Activated CD4-positive, alpha-beta T cell treated with anti-CD3 and anti-CD28 coated beads, Interleukin-2, amount 50 U/mL, for 4 hours (primary cell): ENCODE measurements at places on chromosomes 6 and 20.

DNA sequence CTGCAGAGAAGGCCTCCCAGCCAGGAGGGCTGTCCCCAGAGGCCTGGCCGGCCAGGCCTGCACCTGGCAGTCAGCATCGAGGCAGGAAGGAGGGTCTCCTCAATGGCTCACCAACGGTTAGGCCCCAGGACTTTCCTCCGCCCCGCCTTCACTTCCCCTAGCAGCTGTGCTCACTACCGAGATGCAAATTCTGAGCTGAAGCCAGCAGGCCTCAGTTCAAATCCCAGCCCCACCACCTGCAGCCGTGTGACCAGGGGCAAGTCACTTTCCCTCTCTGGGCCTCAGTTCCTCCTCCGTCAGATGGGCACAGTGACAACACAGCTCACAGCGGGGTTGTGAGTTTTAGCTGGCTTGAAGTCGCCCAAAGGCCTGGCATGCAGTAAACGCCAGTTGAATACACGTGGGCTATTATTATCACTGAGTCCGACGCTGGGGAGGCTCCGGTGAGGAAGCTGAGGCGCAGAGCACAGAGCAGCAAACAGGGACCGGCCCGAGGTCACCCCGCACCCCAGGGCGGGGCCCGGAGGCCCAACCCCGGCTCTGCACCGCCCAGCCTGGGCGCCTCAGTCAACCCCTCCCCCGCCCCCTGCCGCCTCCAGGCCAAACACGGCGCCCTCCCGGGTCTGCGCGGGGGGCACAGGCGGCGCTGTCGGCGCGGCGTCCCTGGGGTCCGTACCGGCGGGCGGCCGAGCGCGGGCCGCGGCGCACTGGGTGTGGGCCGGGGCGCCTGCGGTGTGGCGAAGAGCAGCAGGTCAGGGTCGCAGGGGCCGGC, 671 bp downstream of the E2F1 start:
- DNase-seq, result no peak

GRCh38 chr6:10276106-10276505, 138.8 kb downstream of the TFAP2A start:
- no peak for DNase-seq

DNA sequence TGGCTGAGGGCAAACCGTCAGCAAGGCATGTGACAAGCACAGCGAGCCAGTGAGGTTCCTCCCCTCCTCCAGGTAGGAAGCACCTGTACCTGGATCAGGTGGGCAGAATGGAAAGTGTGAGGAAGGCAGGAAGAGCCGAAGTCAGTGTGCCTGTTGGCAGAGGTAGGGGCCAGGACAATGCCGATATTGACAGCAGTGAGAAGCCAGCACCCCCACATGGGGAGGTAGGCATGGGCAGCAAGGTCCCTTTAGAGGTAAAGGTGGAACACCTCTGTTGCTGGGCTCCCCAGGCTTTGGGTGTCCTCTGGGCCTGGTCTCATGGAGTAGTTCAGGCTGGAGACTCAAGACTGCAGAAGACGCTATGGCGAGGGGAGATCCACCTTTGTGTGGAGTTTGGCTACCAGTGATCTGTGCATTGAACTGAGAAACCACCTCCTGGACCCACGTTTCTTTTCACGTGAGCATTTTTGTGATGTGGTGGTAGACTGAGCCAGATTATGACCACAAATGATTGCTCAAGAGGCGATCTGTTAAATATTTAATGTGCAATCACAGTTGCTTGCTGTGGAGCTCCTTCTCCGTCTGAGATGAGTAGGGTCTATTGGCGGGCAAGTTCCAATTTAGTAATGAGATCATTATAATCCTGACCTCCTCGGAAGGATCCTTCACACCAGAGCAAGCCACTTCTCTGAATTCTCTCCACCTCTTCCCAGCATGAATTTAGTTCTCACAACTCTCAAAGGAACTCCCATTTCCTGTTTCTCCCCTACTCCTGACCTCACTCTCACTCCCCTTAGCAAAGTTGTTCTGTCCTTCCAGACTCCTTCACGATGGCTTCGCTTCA, 174.8 kb downstream of the CDH26 start:
- no peak for DNase-seq

DNA sequence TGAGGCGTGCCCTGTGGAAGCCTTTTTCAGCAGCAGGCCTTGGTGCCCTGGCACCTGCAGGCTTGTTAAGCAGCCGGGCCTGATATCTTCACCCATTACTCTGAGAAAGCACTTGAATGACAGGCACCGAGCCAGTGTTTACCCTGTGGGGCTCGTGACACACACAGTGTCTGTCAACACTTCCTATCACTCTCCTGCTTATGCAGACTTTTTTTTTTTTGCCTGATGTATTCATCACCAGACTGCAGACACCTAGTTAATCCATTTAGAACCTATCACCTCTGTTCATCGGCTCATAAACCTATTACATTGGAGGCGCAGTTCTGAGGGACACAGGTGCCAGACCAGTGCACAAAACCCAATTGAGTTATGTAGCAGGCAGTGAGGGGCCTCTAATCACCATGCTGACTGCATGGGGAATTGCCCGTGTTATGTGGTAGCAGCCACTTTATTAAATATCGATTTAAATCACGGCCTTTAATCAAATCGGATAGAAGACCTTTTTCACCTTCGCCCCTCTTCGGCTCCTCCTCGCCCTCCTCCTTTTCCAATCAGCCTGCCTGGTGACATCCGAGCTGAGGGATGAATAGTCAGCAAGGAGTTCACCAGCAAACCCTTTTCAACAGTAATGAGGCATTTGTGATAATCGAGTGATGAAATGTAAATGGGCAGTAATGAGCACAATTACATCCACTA, 962.9 kb upstream of the SLC35B3 start:
- DNase-seq, result no peak

- DNase-seq, result no peak
Observed at GRCh38 chr6:152098683-152099082, 291.2 kb downstream of the ESR1 start.

GRCh38 chr6:85680388-85680787, 37.7 kb upstream of the SYNCRIP start:
- no peak for DNase-seq

DNA sequence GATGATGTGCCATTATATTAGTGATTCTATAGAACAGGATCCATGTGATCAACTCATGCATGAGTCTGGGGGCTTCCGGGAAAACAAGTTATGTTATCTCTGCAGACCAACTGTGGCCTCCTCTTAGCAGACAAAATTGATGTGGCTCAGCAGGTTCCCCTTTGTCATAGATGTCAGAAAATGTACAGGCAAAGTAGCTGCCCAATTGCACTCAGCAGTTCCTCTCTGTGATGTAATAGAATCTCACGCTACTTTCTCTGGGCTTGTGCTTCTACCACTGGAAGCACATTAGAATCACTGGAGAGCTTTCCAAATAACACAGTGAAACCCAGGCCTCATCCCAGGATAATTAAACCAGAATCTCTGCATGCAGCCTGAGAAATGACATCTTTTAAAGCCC, 253.1 kb downstream of the SLC24A3 start:
- DNase-seq, result no peak

DNA sequence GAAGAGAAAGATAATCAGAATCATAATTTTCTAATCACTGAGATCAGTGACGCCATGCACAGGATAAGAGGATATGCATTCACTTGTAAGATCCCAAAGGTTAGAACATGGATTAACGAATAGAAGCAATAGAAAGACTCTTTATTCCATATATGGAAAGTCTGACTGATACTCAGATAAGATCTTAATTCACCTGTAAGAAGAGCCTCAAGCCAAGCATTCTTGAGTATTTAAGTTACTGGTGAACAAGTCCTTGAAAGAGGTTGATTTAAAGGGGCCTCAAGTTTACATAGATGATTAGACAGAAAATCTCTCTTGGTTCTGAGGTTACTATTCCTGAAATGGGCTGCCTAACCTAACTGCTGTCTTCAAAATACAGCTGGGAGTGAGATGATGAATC, 53.8 kb upstream of the MTRF1L start:
- DNase-seq, result no peak

DNA sequence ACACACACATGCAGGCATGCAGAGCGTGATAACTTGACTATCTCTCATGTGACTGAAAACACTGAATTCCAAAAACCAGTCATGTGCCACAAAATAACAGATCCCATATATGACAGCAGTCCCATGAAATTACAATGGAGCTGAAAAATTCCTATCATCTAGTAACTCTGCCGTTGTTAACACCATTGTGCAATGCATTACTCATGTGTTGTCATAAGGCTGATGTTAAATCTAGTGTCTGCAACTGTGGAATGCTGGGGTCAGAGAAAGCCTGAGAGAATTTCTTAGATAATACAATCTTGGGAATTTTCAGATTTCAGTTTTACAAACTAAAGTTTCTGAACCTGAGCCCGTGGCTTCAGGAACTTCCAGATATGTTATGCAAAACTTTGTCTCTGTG, 70.2 kb downstream of the LYRM4 start:
- DNase-seq, result no peak
